Fibroblast of skin of left quadriceps (primary cell): ENCODE measurements at places on chromosomes 11 and 22.

DNA sequence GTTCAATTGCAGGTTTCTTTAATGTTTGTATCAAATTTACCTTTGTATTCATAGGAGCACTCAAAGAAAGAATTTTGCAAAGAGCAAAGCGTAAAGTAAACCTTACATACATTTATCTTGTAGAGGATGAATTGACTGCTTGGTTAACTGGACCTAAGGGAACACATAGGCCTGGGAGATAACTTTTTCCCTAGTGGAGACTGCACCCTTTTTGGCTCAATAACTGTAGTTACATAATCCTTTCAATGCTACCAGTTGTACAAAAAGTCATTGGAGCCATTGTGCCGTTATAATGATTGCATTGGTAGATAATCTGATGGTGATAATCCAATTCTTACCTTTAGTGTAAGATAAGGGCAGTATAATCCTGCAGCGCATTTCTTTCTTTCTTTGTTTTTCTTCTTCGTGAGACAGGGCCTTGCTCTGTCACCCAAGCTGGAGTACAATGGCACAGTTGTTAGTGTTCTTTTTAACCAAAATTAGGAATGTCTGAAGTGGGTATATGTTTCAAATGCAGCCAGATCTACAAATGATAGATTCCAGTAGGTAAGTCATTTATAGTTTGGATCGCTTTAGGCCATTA, 18.3 kb downstream of the ATG13 start:
- no peak for DNase-seq

- no peak for DNase-seq
Measured at GRCh38 chr11:69726481-69726880, 22.7 kb upstream of the FGF19 start.

DNA sequence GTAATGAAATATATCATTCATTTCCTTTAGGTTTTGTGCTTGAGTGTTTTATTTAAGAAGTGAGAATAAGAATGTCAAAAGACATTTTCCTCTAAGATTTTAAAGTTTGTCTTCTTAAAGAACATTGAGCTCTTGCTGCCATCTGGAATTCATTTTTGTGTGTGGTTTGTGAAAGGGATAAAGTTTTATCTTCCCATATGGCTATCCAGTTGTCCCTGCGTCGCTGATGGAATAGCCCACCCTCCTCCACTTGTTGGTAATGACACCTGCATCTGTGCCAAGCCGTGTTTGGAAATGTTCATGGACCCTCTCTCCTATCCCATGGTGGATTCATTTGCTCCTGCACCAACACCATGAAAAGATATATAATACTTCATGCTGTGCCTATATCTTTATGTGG, 901.5 kb downstream of the BRD1 start:
- no peak for DNase-seq

DNA sequence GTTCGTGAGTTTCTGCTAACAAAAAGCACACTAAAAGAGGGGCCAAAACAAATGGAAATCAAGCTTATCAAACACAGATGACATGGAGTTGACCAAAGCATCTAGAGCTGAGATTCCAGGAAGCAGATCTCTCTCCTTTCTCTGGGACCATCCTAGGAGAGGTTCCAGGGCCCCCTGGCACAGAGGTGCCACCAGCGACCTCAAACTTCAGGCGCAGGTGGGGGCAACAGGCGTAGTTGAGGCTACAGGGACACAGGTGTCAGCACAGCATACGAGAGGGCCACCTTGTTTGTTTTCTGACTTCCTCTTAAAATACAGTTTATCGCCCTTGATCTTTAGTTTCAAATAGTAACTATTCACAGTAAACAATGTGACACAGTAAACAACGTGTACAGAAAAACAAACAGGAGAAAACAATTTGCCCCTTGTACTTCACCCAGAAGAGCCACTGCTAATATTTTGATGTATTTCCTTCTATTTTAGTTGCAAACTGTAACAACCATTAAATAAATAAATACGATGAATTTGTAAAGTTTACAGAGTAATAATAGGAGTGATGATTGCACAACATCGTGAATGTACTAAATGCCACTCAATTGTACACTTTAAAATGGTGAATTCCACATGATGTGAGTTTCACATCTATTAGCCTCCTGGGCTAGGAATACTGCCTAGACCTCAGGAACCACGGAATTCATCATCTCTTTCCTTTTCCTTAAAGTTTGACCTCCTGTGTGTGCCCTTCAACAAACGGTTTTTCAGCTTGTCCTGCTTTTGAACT, 52.2 kb downstream of the IGLL5 start:
- no peak for DNase-seq

DNA sequence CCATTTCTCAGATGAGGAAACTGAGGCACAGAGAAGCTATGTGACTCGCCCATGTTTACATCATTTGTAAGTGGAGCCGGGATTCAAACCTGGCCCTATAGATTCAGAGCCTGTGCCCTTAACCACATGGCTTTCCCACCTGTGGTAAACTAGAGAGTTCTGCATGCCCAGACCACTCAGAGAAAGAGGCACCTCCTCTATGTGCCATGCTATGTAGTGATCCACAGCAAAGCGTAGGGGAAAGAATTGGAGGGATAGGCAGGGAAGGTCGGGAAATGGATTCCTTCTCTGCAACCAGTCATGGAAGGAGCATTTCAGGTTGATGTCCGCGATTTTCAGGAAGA, 15.4 kb upstream of the POU2AF2 start:
- DNase-seq = no peak
